H9 (cell line): ENCODE measurements at places on chromosomes 16 and 17. TPM values are rescaled to one million over a fixed set of nuclear protein-coding genes. Genes with fewer than 3 reads are reported as not detected.

DNA sequence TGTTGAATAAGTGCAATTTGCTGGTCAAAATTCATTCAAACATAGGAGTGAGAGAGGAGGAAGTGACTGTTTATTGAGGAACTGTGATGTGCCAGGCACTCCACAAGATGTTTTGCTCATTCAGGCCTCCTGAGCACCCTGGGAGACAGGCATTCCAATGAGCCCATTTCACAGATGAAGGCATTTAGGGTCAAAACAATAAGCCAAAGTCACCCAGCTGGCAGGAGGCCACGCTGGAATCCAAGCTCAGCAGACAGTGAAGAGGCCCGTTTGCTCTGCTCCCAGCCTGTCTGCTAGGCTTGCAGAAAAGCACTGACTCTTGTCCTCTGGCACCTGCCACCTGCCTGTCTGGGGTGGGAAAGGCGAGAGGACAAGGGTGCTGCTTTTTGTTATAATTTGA lies 10.1 kb upstream of the SLC25A39 start:
- DNase-seq = peak; percentile 39
- H3K4me3 ChIP-seq = no peak overlapping the region
- no peaks in the 10 kb centered on the region for H3K36me3 ChIP-seq
- no peaks in the 10 kb centered on the region for H3K27me3 ChIP-seq

- no peaks in the 10 kb centered on the region for H3K27me3 ChIP-seq
- DNase-seq = no peak
- H3K4me1 ChIP-seq = no peaks in the 10 kb centered on the region
- no peaks in the 10 kb centered on the region for H3K36me3 ChIP-seq
- no peak overlapping the region for H3K27ac ChIP-seq
These were observed 143.7 kb upstream of the GNAO1 start for GRCh38 chr16:56047307-56048234.

DNA sequence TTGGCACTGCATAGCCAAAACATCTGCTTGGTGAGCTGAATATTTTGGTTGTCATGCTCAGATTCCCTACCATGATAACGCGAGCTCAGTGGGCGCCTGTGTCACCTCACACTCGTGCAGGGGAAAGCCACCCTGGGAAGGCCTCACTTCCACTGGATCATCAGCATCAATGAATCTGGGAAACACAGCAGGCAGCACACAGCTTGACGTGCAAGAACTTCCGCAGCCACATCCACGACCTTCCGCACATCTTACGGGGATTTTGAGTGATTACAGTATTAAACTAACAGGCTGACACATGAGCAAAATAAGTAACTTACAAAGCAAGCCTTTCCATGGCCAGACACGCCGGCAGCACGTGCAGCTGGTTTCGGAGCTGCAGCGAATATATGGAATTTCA lies 54.7 kb upstream of the FOXF1 start:
- no peak for DNase-seq
- no peaks in the 10 kb centered on the region for H3K4me1 ChIP-seq
- H3K4me3 ChIP-seq = no peak overlapping the region
- no peaks in the 10 kb centered on the region for H3K27me3 ChIP-seq
- no peak overlapping the region for H3K27ac ChIP-seq

DNA sequence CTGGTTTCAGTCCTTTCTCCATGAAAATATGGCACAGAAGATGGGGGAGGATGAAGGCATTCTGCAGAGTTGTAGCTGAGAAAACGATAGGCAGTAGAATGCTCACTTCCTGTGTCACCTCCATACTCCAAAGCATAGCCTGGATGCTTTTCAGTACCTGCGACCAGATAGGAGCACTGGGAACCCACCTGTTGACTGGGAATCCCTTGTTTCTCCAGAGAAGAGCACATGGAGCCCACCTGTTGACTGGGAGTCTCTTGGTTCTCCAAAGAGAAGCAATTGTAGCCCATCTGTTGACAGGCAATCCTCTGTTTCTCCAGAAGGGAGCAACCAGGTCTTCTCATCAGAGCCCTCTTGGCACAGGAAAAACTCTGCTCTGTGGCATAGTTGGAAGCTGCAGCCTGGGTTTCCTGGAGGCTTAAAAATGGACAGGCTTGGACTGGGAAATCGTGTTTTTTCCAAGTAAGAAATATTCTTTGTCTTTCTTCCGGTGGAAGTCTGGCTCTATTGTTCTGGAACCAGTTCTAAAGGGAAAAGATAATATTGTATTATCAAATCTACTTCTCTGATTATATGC lies 13.2 kb downstream of the TERF2IP start:
- H3K27me3 ChIP-seq = no peaks in the 10 kb centered on the region
- peaks cover 24% of the 10 kb centered on the region for H3K36me3 ChIP-seq
- no peak overlapping the region for H3K4me3 ChIP-seq
- no peak overlapping the region for H3K27ac ChIP-seq
- DNase-seq = no peak

GJD3 gene
- not detected in 2 replicates for total RNA-seq

MRTFB gene
- total RNA-seq = 27.3 and 29.9 TPM in 2 replicates
